Stimulated activated CD4-positive, alpha-beta T cell treated with anti-CD3 and anti-CD28 coated beads, Interleukin-4, amount 100 ng/mL, for 4 hours (primary cell): ENCODE measurements at places on chromosomes 5 and 9.

- no peak for DNase-seq
Observed at GRCh38 chr9:77876091-77876490, 155.5 kb downstream of the GNAQ start.

- DNase-seq = no peak
Observed at GRCh38 chr5:4099386-4099785, 503.8 kb downstream of the IRX1 start.

- DNase-seq = no peak
Observed at GRCh38 chr5:163407034-163407655, 30.2 kb upstream of the CCNG1 start.

GRCh38 chr5:98460536-98460935 lies 312.9 kb upstream of the RGMB start:
- no peak for DNase-seq

DNA sequence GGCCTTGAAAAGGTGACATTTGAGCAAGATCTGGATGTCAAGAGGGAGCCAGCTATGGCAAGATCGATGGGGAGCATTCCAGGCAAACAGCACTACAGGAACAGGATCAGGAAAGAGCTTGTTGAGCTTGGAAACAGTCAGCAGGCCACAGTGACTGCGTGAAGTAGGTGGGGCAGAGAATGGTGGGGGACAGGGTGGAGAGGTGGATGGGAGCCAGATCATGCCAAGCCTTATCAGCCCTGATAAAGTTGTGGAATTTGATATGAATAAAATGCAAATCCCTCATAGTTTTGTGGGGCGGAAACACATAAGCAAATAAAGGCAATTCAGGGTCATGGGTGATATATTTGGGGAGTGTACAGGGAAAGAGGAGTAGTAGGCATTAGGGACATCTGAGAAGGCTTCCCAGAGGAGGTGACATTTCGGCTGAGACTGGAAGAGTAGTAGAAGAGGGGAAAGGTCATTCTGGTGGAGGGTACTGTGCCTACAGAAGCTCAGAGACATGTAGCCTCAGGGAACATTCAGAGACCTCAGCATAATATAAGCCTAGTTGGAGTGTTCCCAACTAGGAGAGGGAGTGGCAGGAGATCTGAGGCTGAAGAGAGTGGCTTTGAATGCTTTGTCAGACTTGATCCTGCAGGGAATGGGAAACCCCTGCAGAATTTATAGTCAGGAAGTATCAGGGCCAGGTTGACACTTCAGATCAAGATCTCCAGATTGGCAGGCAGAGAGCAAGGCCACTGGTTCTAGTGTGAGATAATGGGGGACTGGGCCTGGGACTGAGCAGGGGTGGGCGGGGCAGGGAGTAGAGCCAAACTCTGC lies 9.7 kb upstream of the CYSTM1 start:
- DNase-seq = no peak
